ENCODE measurements at places on chromosomes 2 and 18. TPM values are rescaled to one million over a fixed set of nuclear protein-coding genes. Genes with fewer than 3 reads are reported as not detected.

DNA sequence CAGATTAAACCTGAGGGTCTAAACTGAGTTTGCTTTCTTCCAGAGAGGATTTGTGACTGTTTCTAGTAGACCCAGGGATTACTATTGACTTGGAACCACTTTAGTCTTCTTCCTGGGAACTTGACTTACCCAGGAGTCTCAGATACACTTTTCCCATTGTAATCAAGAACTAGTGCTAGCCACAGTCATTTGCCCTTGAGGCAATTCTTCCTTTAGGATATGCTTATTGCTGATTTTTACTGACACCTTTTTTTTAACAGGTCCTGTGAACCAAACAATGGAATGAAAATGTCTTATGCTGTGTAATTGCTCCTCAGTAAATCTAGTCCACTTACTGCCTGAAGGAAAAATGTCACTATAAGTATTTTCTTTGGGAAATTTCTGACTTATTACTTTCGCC, 78.3 kb downstream of the TAF4B start:
- no peak overlapping the region for H3K27ac ChIP-seq
- no peak overlapping the region for H3K4me3 ChIP-seq
- DNase-seq = no peak
- no peaks in the 10 kb centered on the region for H3K4me1 ChIP-seq
- H3K36me3 ChIP-seq = no peaks in the 10 kb centered on the region

GRCh38 chr2:157784169-157784822, 91.8 kb downstream of the ACVR1 start:
- DNase-seq = peak; percentile 49
- no peaks in the 10 kb centered on the region for H3K36me3 ChIP-seq
- H3K4me1 ChIP-seq = no peaks in the 10 kb centered on the region
- no peak overlapping the region for H3K4me3 ChIP-seq
- no peaks in the 10 kb centered on the region for H3K27me3 ChIP-seq
- no peak overlapping the region for H3K27ac ChIP-seq

DNA sequence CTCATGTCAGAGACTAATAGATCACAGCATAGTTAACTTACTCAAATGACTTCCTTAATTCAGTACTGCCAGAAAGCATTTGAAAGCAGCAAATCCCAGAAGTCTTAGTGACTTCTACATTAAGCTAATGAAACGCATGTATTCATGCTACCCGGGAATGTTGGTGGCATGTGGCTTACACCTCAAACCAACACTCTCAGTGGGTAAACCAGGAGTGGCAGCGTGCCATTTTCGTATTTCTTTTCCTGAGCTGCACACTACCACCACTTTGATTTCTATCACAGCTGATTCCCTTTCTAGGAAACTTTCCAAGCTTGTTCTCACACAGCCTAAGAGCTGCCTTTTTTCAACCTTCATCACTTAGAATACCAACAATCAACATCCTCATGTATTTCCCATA, 646.6 kb downstream of the NRXN1 start:
- no peak overlapping the region for H3K4me3 ChIP-seq
- no peak for DNase-seq
- no peaks in the 10 kb centered on the region for H3K27me3 ChIP-seq

DNA sequence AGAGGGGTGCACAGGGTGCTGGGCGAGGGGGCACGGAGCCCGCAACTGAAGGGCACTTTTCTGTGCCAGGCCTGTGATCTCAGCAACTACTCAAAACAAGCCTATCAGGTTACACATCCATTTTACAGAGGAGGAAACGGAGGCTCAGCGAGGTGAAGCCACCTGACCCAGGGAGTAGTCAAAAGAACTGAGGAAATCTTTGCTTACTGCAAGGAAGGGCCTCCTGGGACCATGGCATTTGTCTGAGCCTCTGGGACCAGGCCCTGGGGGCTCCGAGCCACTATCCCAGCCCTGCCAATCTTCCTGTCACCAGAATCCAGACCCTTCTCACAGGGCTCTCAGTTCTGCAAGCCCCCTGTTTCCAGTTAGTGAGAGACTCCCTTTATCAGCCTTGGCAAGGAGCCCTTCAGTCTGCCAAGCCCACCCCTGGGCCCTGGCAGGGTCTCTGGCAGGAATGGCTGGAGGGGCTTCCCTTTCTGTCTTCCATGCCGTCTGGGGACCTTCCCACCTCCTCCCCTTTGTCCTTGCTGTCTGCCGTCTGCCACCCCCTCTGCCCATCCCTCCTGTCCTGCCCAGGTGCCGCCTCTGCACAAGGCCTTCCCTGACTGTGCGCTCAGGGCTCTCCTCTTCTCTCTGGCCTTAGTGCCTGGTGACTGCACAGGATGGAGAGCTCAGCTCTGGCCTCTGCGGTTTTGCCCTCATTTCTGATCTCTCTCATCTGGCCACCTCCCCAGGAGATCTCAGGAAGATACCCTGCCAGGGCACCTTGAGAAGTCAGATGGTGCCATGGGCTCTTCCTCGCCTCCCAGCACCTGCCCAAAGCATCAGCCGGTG, 194.7 kb upstream of the GLI2 start:
- no peaks in the 10 kb centered on the region for H3K36me3 ChIP-seq
- H3K4me1 ChIP-seq = peaks cover 44% of the 10 kb centered on the region
- no peaks in the 10 kb centered on the region for H3K27me3 ChIP-seq
- H3K27ac ChIP-seq = peak overlapping the region; percentile 83

- H3K4me1 ChIP-seq = no peaks in the 10 kb centered on the region
- DNase-seq = no peak
- H3K27me3 ChIP-seq = no peaks in the 10 kb centered on the region
- H3K4me3 ChIP-seq = no peak overlapping the region
Measured at GRCh38 chr2:39954346-39954745, 175.3 kb upstream of the THUMPD2 start.

DNA sequence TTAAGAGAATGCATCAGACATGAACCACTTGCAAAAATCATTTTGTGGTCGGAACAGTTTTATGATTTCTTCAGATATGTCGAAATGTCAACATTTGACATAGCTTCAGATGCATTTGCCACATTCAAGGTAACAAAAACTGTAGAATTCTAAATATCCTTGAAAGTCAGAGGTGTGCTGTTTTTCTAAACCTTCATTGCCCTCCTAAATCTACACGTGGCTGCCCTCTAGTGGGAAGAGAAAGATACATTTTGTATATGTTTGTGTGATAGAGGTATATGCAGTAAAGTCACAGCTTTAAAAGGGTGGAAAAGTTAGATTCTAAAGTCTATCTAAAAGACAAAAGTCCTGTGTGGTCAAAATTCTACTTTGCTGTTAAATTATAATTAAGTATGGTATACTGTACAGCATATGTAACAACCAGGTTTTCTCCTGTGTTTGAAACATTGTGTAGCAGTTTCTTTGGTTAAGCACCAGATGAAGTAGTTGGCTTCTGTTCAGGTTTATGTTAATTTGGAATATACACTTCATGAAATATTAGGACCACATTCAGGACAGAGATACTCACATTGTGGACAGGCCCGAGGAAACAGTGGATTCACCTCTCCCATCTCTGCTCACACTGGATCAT, 65.9 kb upstream of the ITM2C start:
- H3K27ac ChIP-seq = peak overlapping the region; percentile 30
- peaks cover 50% of the 10 kb centered on the region for H3K36me3 ChIP-seq
- DNase-seq = peak; percentile 70
- no peak overlapping the region for H3K4me3 ChIP-seq
- no peaks in the 10 kb centered on the region for H3K27me3 ChIP-seq
- H3K4me1 ChIP-seq = peaks cover 47% of the 10 kb centered on the region

DNA sequence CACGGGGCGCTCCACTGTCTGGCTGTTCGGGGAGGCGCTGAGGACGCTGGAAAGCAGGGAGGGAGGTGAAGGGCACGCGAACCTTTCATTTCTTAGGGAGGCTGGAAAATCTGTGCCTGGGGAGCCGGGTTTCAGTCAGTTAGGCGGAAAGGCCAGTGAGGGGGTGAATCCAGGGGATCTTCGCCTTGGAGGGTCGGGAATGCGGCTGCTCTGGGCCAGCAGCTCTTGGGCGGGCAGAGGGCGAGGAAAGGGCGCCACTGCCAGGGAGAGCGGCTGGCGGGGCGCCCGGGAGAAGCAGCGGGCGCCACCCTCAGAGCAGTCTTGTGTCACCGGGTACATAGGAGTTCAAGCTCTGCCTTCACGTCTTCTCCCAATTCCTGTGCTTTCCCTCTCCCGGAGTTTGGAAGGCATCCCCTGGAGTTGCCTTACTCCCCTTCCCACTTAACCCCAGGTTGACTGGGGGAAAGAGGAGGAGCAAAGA, 1.4 kb downstream of the CCDC85A start:
- no peaks in the 10 kb centered on the region for H3K36me3 ChIP-seq
- DNase-seq = no peak
- H3K27me3 ChIP-seq = peaks cover 83% of the 10 kb centered on the region
- no peak overlapping the region for H3K27ac ChIP-seq
- no peaks in the 10 kb centered on the region for H3K4me1 ChIP-seq

GRCh38 chr18:4806331-4806730, 351.2 kb upstream of the DLGAP1 start:
- no peak overlapping the region for H3K27ac ChIP-seq
- no peaks in the 10 kb centered on the region for H3K36me3 ChIP-seq
- no peaks in the 10 kb centered on the region for H3K4me1 ChIP-seq

- no peaks in the 10 kb centered on the region for H3K36me3 ChIP-seq
- no peak for DNase-seq
- H3K4me1 ChIP-seq = peaks cover 9% of the 10 kb centered on the region
Measured at GRCh38 chr2:187554011-187554703, at the start of gene TFPI. Gene TFPI, minus strand, starts transcription at chr2:187554435. Its CDS starts 50,667 bp downstream, at chr2:187503768.

DNA sequence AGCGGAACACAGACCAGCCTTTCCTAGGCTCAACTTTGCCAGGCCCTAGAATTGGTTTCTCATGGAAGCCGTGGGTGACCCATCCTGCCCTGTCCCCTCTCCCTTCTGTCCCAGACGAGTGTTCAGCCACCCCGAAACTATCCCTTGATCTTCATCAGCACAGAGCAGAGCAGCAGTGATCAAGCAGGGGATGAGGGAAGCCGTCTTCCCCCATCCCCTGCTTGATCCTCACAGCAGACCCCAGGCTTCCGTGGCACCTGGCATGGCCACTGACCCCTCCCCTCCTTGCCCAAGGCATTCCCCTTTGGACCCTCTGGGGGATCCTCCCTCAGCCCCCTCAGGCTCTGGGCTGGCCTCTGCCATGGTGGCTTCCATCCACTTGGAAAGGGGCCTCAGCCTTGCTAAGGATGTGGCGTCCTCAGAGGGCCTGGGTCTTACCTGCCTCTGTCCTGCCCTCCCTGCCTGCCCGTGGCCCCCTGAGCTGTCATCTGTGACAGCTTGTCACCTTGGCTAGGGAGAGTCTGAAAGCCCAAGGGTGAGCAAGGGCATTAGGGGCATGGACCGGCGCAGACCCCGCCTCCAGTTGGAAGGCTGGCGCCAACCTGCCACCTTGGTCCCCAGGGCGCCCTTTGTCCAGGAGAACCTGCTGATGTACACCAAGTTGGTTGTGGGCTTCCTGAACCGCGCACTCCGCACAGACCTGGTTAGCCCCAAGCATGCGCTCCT, 10.4 kb upstream of the CCDC74A start:
- H3K4me3 ChIP-seq = no peak overlapping the region
- no peak for DNase-seq
- no peak overlapping the region for H3K27ac ChIP-seq

DNA sequence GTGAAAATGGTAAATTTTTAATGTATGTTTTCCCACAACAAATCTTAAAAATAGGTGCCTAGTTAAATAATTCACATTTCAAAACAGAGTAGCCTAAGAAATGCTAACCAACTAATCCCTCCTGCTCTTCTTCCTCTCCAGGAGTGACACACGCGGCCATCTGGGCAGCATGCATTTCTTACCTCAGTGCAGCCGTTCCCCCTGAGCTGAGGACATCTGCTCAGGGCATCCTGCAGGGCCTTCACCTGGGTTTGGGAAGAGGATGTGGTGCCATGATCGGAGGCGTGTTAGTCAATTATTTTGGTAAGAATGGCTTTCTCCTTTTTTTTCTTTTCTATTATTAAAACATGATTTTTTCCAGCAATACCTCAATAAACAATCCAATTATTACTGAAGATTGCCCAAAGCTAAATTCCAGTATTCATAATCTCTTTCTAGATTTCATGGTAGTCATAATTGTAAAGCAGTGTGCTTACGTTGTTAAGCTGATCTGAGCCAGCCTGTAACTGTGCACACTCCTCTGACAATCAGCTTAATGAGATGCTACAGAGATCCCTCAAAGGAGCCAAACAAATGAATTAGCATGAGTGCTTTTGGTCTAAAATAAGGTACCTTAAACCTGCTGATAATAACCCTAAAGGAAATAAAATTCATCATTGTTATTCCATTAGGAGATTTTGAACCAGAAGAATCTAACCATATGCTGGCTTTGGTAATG, 45.8 kb downstream of the NEMP2 start:
- H3K36me3 ChIP-seq = no peaks in the 10 kb centered on the region

DNA sequence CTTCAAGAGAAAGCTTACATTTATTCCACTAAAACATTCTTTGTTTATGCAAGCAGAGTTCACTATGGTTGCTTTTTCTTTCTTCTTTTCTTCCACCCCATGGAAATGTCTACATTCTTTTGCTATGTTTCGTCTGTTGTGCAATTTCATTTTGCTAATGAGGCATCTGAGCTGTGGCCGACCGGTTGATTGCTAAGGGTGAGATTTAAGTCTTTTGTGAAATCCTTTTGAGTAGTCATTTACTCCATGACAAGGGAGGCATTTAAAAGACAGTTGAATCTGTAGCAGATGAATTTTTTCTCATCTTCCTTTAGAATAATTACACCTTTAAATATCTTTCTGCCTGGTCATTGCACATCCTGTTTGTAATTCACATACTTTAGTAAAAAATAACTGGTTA, 324.1 kb upstream of the THUMPD2 start:
- H3K4me1 ChIP-seq = no peaks in the 10 kb centered on the region
- DNase-seq = peak; percentile 14
- H3K36me3 ChIP-seq = no peaks in the 10 kb centered on the region
- no peak overlapping the region for H3K4me3 ChIP-seq
- H3K27ac ChIP-seq = no peak overlapping the region

DNA sequence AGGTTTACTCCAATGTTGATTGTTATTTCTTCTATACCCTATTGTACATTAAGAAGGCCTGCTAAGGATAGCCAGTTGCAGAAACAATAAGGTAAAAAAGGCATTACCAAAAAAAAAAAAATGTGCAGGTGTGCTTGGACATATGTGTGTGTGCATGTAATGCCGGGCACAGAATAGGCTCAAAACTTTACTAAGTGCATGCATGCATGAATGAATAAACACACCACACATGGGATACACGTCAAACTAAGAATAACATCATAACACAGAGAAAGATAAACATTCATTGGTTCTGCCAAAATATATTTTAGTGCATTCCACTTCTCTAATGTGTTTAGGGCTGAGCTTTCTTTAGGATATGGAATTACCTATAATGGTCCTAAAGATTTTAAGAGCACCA, 298.2 kb downstream of the TCF4 start:
- H3K4me3 ChIP-seq = no peak overlapping the region
- H3K36me3 ChIP-seq = no peaks in the 10 kb centered on the region
- no peak overlapping the region for H3K27ac ChIP-seq
- H3K4me1 ChIP-seq = no peaks in the 10 kb centered on the region
- H3K27me3 ChIP-seq = no peaks in the 10 kb centered on the region

- no peak overlapping the region for H3K27ac ChIP-seq
- no peaks in the 10 kb centered on the region for H3K36me3 ChIP-seq
- DNase-seq = no peak
- no peaks in the 10 kb centered on the region for H3K4me1 ChIP-seq
- no peak overlapping the region for H3K4me3 ChIP-seq
Measured at GRCh38 chr18:29979881-29980280, 1062.7 kb downstream of the DSC3 start.

- no peaks in the 10 kb centered on the region for H3K4me1 ChIP-seq
- no peak overlapping the region for H3K27ac ChIP-seq
- H3K4me3 ChIP-seq = no peak overlapping the region
- DNase-seq = peak; percentile 97
Measured at GRCh38 chr2:7031547-7032245, 114.5 kb downstream of the RNF144A start.

The STRADB gene
- total RNA-seq = 32.1 TPM

The LGALSL gene
- total RNA-seq = 9.7 TPM

The NEURL3 gene
- 0.48 TPM for total RNA-seq

The RNF152 gene
- total RNA-seq = not detected

The RESP18 gene
- total RNA-seq = not detected

The CD8B2 gene
- not detected for total RNA-seq

The ACVR1 gene
- 8.6 TPM for total RNA-seq

The SPC25 gene
- 20.7 TPM for total RNA-seq

The TCF4 gene
- total RNA-seq = 0.74 TPM

All from PC-9 (cell line).